ENCODE measurements at places on chromosomes 3 and 15. TPM values are rescaled to one million over a fixed set of nuclear protein-coding genes. Genes with fewer than 3 reads are reported as not detected.

DNA sequence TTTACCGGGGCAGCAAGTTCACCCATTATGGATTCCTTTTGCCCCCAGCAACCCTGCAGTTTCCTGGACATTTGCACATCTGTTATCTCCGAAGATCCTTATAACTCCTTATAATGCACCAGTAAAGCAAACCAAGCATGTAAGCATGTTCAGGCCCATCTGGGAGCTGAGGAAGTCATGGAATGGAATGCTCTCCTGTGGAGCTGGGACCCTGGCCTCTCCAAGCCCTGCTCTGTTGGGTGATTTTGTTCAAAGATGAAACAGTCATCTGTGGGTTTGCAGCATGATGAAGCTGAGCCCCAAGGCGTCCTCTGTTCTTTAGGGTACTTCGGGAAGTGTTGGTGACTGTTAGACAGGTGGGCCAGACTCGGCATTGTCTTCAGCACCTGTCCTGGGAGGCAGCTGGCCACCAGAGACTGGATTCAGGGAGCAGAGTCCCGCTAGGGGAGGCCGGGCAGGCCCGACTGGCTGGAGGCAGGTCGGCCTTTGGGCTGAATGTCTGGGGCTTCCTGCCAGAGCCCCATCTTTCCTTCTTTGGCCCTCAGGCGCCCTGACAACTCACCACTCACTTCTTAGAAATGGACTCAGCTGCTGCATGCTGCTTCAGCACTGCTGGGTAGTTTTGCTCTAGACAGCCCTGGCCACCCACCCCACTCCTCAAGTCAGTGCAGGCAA is 3.9 kb downstream of the DNAH1 start:
- no peaks in the 10 kb centered on the region for H3K27me3 ChIP-seq
- H3K4me1 ChIP-seq = peaks cover 12% of the 10 kb centered on the region
- no peak for DNase-seq
- H3K4me3 ChIP-seq = no peak overlapping the region
- no peaks in the 10 kb centered on the region for H3K36me3 ChIP-seq
- no peak overlapping the region for H3K27ac ChIP-seq

The KNG1 gene
- not detected for total RNA-seq

The AGTR1 gene
- 7.4 TPM for total RNA-seq

GRCh38 chr3:146560678-146561077 is 16.3 kb upstream of the PLSCR1 start:
- no peak overlapping the region for H3K27ac ChIP-seq
- H3K36me3 ChIP-seq = no peaks in the 10 kb centered on the region
- H3K4me1 ChIP-seq = peaks cover 4% of the 10 kb centered on the region
